ENCODE measurements at places on chromosomes 12 and 14. TPM values are rescaled to one million over a fixed set of nuclear protein-coding genes. Genes with fewer than 3 reads are reported as not detected.

DNA sequence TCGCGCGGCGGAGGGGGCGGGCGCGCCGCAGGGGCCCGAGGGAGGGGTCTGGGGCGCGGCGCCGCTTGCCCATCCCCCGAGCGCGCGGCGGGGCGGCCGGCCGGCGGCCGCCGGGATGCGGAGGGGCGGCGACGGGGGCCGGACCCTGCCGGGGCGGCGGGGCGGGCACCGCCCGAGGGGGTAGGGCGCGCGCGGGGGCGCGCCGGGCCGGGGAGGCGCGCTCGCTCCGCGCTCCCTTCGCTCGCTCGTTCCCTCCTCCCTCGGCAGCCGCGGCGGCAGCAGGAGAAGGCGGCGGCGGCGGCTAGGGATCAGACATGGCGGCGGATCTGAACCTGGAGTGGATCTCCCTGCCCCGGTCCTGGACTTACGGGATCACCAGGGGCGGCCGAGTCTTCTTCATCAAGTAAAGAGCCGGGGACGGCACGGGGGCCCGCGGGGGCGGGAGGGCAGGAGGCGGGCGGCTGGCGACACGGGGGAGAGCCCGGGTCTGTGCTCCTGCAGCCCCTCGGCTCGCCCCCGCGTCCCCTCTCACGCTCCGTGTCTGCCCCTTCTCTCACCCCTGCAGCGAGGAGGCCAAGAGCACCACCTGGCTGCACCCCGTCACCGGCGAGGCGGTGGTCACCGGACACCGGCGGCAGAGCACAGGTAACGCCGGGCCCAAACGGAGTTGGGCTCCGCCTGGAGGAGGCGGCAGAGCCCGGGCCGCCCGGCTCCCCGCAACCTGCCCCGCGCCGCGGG, at the start of gene PLEKHA5:
TSS of gene PLEKHA5 (plus strand) at position 248 of the 738 bp plus-strand sequence. CDS start at position 315, 67 bp downstream.
- H3K4me1 ChIP-seq, result peaks cover 8% of the 10 kb centered on the region
- H3K4me3 ChIP-seq, result peak within 1 kb of the TSS; percentile 100
- no peaks in the 10 kb centered on the region for H3K27me3 ChIP-seq
- peak; percentile 31 for DNase-seq
- peak within 1 kb of the TSS; percentile 34 for H3K27ac ChIP-seq

DNA sequence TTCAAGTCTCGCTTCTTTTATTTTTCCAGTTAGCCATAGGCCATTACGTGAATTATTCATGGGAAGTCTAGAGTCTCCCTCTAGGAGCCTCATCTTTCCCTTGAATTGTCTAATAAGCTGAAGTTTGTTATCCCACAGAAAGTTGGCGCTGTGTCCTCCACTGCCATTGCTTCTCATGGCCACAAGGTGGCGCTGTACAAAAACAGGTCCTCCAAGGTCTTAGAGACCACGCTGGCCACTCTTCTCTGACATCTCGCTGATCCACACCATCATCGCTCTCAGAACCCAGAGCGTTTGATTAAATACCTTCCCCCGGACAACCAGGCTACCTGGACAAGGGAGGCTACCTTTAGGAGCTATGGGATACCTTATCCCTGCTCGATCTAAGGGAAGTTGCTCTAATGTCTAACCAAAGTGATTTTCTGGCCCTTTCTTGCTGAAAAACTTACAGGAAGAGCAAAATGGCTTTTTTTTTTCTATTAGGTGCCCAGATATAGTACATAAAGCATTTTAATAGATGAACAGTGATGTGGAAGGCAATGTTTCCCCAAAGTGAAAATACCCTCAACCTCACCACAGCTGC, 110.0 kb downstream of the CCDC60 start:
- H3K4me1 ChIP-seq, result no peaks in the 10 kb centered on the region
- DNase-seq, result peak; percentile 28
- H3K27me3 ChIP-seq, result no peaks in the 10 kb centered on the region
- H3K27ac ChIP-seq, result no peak overlapping the region
- no peak overlapping the region for H3K4me3 ChIP-seq
- H3K36me3 ChIP-seq, result no peaks in the 10 kb centered on the region

- no peaks in the 10 kb centered on the region for H3K4me1 ChIP-seq
- H3K27me3 ChIP-seq, result no peaks in the 10 kb centered on the region
- H3K36me3 ChIP-seq, result no peaks in the 10 kb centered on the region
- no peak overlapping the region for H3K4me3 ChIP-seq
- no peak overlapping the region for H3K27ac ChIP-seq
- DNase-seq, result no peak
Observed at GRCh38 chr12:71032933-71033332, 112.4 kb upstream of the PTPRR start.

STXBP6 gene
- not detected for total RNA-seq
